KBM-7 (cell line): ENCODE measurements at places on chromosomes 3 and 15.

DNA sequence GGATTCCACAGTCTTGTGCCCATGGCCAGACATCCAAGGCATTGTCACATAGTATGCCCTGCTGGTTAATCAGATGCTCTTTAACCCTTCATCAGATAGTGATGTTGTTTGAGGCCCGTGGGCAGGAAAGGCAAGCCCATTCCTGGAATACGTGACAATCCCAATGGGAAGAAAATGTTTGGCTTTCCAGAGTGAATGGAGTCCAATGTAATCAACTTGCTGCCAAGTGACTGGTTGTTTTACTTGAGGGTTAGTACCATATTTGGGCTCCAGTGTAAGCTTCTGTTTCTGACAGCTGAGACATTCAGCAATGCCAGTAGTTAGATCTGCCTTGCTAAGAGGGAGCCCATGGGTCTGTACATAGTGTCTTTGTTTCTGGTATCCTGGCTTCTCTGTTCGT lies 31.3 kb downstream of the RPL39L start:
- DNase-seq, result no peak

GRCh38 chr3:52194485-52195290 lies 3.3 kb upstream of the ALAS1 start:
- DNase-seq, result no peak

DNA sequence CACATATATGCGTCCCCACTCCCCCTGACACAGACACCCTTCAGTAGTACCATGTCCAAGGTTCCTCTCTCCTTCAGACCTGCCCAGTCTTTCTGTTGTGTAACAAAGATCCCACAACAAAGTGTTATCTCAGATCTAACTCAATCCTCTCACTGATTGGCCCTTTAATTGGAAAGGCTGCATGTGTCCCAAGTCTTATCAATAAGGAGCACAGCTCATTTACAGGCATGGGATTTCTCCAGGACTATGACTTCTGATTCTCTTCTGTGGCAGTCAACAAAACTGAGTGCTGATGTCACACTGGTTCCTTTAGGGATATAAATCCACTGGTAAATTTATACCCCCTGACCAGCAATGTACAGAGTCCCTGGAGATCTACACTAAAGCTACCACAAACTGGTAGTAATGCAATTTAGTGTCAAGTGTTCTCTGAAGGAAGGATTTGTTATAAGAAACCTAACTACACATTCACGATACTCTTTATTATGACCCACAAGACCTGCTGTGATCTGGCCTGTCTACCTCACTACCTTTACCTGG lies 28.1 kb downstream of the CLK3 start:
- no peak for DNase-seq

DNA sequence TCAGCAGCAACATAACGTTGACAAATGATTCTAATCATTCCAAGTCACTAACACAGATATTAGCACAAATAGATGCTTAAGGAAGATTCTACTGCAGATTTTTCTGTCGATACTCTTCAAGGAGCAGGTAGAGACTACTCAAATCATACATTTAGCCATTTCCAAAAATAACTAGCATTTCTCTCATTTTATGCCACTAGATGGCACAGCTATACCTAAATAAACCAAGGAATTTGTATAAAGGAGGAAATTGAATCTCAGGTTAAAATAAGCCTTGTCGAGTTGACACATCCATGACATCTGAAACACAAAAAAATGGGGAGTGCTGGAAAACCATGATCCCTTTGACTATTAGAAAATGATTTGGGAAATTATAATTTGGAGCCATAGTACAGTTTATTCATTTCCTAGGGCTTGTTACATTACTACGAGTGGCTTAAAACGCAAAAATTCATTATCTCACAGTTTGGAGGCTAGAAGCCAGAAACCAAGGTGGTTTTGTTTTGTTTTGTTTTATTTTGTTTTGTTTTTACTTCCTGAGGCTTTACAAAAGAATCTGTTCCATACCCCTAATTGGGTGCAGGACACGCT lies 59.5 kb upstream of the STRIT1 start:
- DNase-seq, result peak; percentile 85
